ENCODE measurements at places on chromosomes 2 and 18.

DNA sequence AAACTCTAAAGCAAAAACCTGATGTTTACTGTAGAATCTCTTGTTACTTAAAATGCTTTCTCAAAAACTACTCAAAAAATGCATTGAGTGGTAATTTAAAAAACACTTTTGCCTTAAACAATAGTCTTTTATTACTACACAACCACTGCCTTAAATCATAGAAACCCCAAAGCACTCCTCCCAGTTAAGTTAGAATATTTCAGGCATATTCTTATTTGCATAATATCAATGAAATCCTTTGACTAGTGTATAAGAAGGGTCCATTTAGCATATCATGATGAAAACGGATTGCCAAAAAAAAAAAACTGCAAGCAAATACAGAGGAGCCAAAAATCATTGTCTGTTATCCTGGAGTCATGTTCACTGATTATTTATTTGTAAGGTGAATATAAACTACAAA is 119.2 kb downstream of the PTPRM start:
- no peak for DNase-seq

DNA sequence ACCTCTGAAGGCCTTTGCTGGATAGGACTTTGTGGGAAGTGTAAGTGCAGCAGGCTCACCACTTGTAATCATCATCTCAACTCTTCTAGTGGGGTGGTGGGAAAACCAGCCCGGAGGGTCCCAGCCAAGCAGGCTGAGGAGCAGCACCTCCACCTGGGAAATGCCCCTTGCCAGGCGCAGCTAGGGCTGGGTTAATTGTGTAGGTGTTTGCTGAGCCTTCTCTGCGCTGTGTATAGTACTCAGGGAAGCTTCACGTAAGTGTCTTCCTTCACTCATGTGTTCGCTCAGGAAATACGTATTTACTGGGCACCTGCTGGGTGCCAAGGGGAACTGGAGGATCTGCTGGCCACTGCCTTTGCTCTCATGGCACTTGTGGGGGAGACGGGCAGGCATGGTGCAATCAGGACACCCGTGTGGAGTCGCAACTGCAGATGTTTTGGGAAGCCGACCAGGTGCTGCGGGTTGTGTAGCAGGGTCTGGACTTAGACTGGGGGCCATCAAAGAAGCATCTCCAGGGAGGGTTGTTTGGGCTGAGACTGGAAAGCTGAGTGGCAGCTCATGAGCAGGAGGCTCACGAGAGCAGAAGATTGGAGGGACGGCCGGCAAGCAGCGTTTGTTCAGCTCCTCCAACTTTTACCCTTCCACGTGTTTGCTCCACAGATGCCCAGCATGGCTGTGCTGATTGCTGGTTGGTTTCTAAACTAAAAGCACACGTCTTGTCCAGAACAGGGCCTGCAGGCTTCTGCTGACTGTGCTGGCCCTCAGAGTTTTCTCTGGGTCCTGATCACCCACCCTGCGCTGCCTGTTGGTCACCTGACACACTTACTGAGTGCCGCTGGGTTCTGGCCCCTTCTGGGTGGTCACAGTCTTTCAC is 164.6 kb downstream of the LDLRAD4 start:
- no peak for DNase-seq

- DNase-seq = no peak
These were observed 7.7 kb upstream of the DSG3 start for GRCh38 chr18:31439807-31440325.

GRCh38 chr2:47650001-47650535 is 132.9 kb upstream of the MSH6 start:
- DNase-seq = no peak

- DNase-seq = peak; percentile 75
These were observed 7.0 kb upstream of the EPG5 start for GRCh38 chr18:45974088-45974536.

DNA sequence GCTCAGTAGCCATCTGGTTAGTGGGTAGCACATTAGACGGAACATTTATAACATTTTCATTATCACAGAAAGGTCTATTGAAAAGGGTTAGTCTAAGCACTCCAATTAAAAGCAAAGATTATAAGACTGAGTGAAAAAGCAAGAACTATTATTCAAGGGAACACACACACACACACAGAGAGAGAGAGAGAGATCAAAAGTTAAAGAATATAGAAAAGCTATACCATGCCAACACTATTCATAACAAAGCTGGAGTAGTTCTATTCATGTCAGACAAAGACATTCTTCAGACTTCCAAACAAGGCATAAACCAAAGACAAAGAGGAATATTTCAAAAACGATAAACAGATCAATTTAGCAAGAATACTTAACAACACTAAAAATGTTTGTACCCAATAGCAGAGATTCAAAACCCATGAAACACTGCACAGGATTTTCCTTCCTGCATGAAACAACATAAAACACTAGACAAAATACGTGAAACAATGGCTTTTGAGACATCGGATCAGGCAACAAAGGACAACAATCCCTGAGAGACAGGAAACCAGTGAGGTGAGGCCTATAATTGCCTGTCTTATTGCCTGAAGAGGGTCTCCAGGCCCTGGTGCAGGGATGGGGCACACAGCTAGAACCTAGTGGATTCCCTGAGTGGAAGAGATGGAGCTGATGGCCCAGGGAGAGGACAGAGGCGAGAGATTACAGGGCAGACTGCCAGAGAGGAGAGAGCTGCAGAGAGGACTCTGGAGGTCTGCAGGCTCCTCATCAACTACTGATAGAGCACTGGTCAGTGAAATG is 83.6 kb upstream of the NPAS2 start:
- no peak for DNase-seq

- DNase-seq = no peak
These were observed 28.6 kb downstream of the SNTG2 start for GRCh38 chr2:979069-979928.

DNA sequence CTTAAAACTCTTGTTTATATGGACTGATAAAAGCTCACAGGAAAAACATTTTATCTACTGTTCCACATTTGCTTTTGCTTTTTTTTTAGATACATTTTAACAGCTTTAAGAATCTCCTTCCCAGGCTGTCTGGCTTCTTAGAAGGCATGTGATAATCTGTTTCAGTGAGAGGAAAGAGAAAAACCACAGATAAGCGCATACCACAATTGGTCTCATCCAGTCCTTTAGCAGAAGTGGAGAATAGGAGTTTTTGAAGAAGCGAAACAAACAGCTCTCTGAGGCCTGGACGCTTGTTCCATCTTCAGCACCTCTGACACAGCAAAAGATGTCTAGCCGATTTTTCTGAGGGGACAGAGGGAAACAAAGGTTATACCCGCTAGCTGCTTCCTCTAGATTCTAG is 37.6 kb downstream of the RMC1 start:
- no peak for DNase-seq

GRCh38 chr2:208012449-208012848 is 12.9 kb downstream of the PLEKHM3 start:
- no peak for DNase-seq

- no peak for DNase-seq
These were observed 108.1 kb downstream of the AQP4 start for GRCh38 chr18:26757263-26758019.

DNA sequence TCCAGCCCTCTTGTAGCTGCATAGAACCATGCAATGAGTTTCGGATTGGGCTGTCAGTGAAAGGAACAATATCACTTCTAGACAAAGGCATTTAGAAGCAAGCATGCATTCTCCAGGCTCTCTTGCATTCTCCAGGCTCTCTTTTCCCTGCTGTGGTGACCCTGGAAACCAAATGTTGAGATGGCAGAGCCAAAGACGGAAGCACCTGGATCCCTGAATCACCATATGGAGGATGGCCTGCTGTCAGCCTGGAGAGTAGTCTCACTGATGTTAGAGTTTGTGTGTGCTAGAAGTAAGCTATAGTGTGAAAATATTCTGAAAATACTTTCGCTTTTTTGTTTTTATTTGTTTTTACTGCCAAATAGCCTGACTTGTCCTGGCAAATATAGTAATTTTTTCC is 203.9 kb downstream of the C1D start:
- DNase-seq = no peak

DNA sequence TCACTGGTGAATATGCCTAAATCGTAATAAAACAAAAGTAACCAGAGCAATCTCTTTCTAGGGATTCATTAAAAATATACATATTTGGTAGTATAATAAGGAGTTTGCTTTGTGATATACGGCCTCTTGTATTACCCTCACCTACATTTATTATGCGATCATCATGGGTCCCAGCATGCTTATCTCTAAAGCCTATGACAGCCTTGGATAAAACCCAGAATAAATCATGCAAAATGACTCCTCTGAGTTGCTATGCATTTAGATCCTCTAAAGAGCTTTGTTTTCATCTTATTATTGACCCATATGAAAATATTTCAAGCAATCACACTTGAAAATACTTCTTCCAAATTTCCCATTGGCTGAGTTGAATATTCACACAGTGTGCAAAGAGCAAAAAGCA is 432.3 kb downstream of the SUCLG1 start:
- no peak for DNase-seq

DNA sequence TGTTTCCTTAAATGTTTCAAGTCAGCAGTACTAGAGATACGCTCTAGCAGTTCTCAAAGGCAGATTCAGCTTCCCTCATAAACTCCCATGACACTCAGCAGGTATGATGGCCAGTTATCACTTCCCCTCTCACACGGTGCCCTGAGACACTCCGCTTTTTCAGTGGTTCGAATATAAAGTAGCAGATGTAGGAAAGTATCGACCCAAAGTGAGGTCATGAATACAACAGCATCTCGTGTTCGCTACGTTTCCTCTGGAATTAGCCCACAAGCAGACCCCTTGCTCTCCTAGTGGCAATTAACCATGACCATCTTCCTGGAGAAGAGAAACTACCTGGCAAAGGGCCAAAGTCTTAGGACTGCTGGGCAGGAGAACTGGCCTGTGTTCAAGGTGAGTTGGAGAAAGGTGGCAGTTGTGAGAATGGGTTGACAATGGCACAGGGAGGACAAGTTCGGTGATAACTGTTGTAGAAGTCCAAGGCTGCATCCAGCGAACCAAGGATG is 9.3 kb upstream of the AGBL5 start:
- DNase-seq = no peak

DNA sequence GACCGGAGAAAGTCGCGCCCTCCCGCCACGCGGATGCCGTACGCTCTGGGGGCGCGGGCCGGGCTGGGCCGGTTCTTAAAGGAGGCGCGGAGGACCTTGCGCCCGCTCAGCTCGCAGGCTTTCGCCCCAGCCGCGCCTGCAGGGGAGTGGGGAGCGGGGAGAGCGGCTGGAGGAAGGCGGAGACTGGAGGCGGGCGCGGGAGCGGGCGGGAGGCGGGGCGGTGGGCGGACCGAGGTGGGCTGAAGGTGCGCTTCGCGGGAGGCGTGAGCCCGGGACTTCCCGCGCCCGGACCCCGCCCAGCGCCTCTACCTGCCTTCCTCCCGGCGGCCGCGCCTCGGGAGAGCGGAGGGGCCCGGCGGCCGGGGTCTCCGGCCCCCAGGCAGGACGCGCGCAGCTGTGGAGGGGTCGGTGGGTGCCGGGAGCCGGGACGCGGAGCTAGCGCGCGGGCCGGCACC is at the start of gene ADRA2B:
Gene ADRA2B, minus strand, starts transcription at position 148 of the 455 bp plus-strand sequence. CDS start 422 bp downstream, outside the sequence.
- DNase-seq = peak; percentile 46

DNA sequence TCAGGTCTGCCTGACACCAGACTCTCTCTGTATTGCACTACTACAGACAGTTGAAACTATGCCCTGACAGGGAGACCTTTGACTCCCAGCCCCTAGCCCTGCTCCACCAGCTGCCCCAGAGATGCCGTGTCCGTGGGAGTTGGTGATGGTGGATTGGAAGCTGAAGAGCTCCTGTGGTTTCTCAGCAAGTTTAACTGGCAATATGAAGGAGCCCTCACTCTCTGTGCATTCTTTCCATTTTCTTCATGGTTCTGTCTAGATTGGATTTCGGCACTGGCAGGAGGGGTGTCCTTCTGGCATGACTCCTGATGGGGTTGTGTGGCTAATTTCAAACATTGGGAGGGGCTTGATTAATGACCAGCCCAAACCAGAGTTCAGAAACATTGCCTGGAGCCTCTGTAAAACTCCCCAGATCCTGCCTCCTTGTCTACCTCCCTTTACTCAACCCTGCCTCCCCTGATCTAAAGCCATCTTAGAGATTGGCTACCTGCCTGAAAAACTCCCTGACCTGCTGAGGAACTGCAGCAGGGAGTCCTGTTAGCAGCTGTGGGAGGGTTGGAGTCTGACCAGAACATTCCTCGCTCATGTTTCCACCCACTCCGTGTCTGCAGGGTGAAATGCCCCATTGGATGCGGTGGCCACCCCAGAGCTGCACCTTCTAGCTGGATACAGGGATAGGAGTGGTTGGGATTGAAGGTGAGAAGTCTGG is 206.9 kb upstream of the SPRED2 start:
- DNase-seq = peak; percentile 35

GRCh38 chr2:119820275-119820674 is 60.6 kb downstream of the PTPN4 start:
- DNase-seq = peak; percentile 77

DNA sequence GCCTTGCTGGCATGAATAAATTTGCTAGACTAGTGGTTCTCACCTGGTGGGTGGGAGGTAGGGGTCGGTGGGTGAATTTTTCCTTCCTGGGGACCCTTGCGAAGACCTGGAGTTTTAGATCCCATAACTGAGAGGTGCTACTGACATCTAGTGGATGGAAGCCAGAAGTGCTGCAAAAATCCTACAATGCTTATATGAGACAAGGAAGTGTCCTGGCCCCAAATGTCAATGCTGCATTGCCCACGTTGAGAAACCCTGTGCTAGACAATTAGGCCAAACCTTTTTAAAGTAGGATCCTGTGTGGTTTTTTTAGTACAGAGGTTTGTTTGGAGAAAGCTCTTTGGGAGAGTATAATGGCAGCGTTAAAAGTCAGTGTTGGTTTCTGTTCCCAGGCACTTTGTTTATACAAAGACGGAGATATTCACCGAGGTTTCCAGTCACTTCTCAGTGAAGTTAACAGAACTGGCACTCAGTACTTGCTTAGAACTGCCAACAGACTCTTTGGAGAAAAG is 9.6 kb downstream of the SERPINB8 start:
- DNase-seq = peak; percentile 77

DNA sequence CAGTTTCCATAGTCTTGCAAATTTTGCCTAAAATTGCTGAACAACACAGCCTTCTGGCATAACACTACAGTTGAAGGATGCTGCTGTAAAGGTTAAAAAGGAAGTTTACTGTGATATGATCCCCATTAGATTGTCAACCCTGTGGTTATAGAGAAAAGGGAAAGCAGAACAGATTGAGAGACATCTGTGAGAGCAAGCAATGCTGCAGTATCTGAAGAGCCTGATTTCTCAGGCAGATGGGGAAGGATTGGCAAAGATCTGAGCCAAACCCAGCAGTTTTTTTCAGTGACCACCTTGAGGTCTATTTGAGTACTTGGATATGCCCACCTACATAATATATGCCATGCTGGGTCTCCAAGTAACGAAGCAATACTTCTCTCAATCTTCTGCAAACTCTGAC is 8.5 kb upstream of the ST8SIA3 start:
- no peak for DNase-seq

- DNase-seq = no peak
These were observed 73.6 kb upstream of the RTN4 start for GRCh38 chr2:55123851-55124269.

Data from GM03348 (cell line).